ENCODE measurements at places on chromosomes 2 and 18. TPM values are rescaled to one million over a fixed set of nuclear protein-coding genes. Genes with fewer than 3 reads are reported as not detected.

Gene AOX1
- total RNA-seq = 9.8 TPM

Gene HOXD1
- 4.5 TPM for total RNA-seq

Gene DIPK1C
- total RNA-seq = not detected

Gene MEIS1
- total RNA-seq = 30.4 TPM

Gene ELMOD3
- 22.3 TPM for total RNA-seq

Gene OR6B3
- total RNA-seq = not detected

Gene ORC4
- 39.3 TPM for total RNA-seq

Gene C2orf78
- not detected for total RNA-seq

- DNase-seq = no peak
Observed at GRCh38 chr18:62663731-62664336, 51.5 kb upstream of the PHLPP1 start.

GRCh38 chr2:96952976-96953610, 33.3 kb downstream of the FAM178B start:
- no peak for DNase-seq

- DNase-seq = no peak
Observed at GRCh38 chr18:74695170-74695569, 97.5 kb downstream of the ZNF407 start.

- no peak for DNase-seq
Observed at GRCh38 chr2:65922794-65923193, 490.4 kb upstream of the SPRED2 start.

- DNase-seq = no peak
Observed at GRCh38 chr18:55354795-55355194, 233.2 kb downstream of the TCF4 start.

- DNase-seq = peak; percentile 79
Observed at GRCh38 chr2:230202430-230203109, 17.2 kb downstream of the SP110 start.

DNA sequence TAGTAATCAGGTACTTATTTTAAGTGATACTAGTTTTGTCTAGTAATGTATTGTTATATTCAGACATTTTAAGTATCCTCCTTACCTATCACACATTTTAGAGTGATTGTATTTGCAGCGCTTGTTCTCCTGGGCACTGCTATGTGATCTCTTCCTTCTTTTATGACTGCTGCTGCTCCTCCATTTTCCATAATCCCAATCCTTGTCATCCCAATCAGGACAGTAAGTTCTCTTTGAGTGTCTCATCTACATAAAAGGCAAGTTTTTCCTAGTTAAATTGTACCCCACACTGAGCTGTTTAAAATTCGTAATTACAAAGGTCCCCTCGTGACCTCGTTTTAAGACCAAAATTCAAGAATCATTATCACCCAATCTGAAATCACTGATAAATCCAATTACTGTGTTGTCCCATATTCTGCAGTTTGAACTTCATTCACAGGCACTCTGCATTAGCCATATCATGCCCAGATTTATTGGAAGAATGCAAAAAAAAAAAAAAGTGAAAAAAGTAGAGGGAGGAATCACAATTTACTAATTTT, 2.8 kb downstream of the CLK1 start:
- DNase-seq = no peak

DNA sequence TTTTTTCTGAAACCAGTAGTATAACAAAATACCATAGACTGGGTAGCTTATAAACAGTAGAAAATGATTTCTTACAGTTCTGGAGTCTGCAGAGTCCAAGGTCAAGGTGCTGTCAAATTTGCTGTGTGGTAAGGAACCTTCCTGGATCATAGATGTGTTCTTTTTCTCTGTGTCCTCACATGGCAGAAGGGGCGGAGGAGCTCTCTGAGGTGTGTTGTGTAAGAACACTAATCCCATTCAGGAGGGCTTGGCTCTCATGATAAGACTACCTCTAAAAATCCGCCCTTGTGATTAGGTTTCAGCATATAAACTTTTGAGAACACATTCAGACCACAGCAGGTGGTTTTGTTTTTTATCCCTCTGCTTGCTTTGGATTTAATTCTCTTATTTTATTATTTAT, 25.7 kb downstream of the ANKRD62 start:
- no peak for DNase-seq

All from spleen (tissue), 13 donors.